ENCODE measurements at places on chromosomes 1 and 21.

DNA sequence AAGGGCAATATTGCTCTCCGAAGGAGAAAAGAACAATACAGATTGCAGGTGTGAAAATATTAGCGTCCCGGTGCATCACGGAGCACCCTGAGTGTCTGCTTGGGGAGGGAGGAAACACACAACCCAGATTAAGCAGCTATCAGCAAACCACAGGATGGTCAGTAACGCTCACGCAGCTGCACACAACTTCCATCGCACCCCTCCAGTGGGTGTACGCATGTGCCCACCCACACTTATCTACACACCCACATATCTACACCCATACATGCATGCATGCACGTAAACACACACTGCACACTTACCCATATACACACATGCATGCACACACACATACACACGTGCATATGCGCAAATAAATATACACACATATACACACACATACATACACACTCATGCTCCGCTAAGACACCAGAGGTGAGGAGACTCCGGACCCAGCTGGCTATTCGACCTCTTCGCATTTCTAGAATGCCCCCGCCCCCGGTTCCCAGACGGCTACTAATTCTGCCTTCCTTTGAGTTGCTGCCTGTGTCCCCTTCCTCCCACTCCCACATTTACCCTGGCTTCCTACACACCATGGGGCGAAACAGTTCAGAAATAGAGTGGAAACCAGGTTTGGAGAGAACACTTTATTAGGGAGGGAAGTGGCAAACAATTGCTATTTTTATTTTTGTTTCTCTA lies 26.2 kb downstream of the ITPKB start:
- no peak for DNase-seq

GRCh38 chr1:214933375-214933774 lies 149.2 kb upstream of the KCNK2 start:
- no peak for DNase-seq

DNA sequence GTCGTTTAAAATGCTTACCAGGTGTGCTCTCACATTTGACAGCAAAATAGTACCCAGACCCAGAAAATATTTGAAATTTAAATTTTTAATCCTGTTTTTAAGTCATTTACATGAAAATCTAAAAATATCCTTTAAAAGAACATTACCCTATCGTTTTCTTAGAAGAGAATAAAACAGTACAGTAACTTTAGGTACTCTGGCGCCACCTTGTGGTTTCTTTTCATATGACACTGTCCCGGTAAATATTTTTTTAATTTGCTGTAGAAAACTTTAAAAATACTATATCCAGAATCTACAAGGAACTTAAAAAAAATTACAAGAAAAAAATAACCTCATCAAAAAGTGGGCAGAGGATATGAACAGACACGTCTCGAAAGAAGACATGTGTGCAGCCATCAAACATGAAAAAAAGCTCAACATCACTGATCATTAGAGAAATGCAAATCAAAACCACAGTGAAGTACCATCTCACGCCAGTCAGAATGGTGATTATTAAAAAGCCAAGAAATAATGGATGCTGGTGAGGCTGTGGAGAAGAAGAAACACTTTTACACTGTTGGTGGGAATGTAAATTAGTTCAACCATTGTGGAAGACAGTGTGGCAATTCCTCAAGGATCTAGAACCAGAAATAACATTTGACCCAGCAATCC lies 129.2 kb downstream of the RGS21 start:
- DNase-seq = peak; percentile 6

DNA sequence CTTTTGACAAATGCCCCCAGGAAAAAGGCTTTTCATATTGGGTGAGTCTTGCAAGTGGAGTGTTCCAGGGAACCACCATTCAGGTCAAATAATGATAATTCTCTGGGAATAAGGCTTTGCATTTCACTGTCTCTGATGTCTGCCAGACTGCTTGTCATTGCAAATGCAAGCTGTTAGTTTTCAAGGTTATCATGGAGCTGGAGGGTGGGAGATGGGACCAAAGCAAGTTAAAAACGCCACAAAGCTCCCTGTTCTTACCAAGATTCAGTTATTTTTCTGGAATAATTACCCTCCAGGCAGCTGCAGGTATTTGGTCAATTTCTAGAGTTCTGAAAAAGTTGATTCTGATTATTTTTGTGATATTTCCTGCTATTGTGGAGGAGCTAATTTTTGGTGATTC lies 210.1 kb downstream of the GPR52 start:
- DNase-seq = no peak

- DNase-seq = no peak
Measured at GRCh38 chr1:160307118-160307791, 22.3 kb upstream of the PEX19 start.

- no peak for DNase-seq
Measured at GRCh38 chr1:47128221-47128620, 9.0 kb upstream of the CYP4A22 start.

DNA sequence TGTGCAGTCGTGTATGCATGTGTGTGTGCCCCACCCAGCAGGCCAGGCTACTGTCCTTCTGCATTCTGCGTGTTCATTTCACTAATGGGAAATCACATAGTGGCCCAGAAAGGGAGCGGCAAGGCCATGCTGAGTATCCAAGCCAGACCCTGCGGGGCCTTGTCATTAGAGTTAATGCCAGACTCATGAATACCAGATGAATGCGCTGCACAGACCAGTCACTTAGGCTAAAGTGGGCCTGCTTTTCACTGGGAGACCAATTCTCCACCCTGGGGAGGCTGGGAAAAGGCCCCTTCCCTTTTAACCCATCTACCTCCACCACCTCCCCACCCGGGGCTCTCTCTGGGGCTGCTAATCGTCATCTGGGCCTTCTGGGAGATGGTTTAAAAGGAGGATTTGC lies 17.0 kb upstream of the GRIK3 start:
- no peak for DNase-seq

- DNase-seq = no peak
Measured at GRCh38 chr1:1894354-1895059, 3.6 kb upstream of the GNB1 start.

- DNase-seq = no peak
Measured at GRCh38 chr1:66033781-66034180, 241.1 kb downstream of the PDE4B start.

DNA sequence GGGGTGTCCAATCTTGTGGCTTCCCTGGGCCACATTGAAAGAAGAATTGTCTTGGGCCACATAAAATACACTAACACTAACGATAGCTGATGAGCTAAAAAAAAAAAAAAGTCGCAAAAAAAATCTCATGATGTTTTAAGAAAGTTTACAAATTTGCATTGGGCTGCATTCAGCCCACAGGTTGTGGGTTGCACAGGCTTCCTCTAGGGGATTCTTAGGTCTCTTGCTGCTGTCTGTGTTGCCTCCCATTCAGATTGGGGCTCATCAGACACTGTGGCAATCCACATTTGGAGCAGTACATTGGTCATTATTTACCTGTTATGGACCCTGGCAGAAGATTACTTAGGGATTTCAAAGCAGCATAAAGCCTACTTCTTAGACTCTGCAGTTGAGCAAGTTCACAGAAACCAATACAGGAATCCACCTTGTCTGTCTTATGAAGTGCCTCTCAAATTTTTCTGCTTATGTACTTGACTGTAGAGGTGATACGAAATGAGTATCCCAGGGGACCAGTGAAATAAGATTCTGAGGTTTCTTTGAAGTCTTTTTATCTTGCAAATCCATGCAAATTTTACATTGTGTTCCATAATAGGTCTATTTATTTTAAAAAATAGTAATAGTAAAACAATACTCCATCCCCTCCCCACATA lies 205.5 kb downstream of the RPS6KC1 start:
- DNase-seq = no peak

All from NCI-H1417 (cell line).